ENCODE measurements at places on chromosomes 4 and X.

- no peak for DNase-seq
Observed at GRCh38 chr4:109545401-109545800, 14.6 kb upstream of the MCUB start.

DNA sequence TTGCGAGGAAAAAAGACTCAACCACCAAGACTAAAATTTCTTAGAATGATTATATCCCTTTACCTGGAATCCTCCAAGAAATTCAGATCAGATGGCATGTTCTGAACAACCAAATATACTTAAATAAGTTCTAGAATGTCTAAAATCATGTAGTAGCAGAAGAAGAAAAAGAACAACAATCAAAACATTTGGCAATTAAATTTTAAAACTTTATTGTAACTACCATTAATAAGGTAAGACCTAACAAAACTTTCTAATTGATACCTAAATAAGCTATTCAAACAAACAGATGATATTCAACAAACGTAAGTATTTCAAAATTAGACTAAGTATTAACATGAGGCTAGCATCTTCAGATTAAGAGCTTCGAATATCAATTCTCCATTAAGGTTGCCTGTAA, 4.3 kb downstream of the THOC2 start:
- no peak for DNase-seq

DNA sequence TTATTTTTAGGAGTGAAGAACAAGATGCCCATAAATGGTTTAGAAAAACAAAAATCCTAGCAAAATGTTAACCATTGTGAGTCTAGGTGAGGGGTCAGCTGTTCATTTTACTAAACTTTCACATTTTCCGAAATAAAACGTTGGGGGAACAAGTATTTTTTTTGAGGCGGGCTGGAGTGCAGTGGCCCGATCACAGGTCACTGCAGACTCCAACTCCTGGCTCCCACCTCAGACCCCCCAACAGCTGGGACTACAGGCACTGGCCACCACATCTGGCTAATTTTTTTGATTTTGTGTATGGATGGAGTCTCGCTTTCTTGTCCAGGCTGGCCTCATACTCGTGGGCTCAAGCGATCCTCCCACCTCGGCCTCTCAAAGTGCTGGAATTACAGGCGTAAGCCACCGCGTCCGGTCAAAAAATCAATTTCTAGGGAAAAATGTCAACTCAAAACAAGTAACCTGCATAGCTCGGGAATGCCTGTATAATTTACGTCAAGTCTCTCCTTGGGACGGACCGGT, 742 bp upstream of the TAF1 start:
- no peak for DNase-seq

DNA sequence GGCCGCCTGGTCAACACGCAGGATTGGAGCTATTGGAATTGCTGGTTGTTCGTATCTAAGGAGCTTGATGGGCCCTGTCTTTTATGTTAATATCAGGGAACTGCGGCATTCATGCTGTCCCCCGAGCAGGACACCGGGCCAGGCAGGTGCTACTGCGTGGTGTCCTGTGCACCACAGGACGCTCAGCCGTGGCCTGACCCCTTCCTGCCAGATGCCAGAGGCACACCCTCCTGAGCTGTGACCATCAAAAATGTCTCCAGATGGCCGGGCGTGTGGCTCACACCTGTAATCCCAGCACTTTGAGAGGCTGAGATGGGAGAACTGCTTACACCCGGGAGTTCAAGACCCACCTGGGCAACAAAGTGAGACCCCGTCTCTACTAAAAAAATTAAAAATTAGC, 32.1 kb downstream of the ABLIM2 start:
- no peak for DNase-seq

DNA sequence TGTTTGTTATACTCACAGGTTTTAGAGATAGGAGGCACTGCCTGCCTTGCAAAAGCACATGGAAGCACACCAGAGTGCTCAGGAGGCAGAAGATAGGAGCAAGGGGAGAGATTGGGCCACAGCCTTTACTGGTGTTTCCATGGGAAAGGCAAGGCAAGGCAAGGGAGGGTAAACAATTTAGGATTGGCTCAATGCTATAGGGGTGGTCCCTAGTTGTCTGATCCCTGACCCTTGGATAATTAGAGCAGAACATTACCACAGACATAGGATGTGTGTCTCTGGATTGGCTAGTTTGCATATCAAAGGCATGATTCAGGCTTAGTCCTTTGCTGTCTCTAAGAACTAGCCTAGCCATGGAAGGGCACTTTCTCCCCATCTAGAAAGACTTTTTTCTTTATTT, 36.1 kb downstream of the GRXCR1 start:
- DNase-seq, result no peak

DNA sequence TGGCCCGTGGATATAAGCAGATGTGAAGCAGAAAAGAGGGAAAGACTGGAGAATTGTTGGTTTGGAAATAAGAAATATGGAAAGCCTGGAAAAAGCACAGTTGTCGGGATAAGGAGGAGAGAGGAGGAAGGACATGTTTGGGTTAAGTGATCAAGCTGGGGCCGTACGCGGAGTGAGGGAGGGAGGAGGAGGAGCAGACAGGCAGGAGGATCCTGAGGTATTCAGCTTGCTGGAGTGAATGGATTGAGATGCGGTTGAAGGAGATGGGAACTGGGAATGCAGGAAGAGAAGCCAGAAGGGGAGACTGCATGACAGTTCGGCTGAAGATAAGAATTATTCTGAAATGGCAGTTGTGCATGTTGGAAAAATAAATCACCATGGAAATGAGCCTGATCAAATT, 21.2 kb downstream of the ZFP42 start:
- no peak for DNase-seq

- no peak for DNase-seq
Observed at GRCh38 chrX:154602226-154602625, 16.9 kb downstream of the CTAG1B start.

DNA sequence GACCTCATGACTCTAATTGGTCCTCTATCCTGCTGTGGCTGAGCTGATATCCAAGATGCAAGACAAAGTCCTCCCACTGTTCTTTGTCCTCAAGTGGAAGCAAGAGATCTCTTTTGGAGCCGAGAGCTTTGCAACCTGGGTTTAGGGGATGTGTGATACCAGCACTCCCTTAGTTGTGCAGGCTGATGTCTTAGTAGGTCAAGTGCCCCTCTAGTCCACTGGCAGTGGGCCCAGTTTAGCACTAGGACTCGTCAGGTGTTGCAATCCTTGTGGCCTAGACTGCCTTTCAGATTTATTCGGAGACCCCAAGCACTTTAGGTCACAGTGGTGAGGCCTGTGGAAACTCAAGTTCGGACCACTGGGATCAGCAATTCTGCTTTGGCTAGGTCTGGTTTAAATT, 64.0 kb downstream of the GPRASP3 start:
- DNase-seq, result no peak

DNA sequence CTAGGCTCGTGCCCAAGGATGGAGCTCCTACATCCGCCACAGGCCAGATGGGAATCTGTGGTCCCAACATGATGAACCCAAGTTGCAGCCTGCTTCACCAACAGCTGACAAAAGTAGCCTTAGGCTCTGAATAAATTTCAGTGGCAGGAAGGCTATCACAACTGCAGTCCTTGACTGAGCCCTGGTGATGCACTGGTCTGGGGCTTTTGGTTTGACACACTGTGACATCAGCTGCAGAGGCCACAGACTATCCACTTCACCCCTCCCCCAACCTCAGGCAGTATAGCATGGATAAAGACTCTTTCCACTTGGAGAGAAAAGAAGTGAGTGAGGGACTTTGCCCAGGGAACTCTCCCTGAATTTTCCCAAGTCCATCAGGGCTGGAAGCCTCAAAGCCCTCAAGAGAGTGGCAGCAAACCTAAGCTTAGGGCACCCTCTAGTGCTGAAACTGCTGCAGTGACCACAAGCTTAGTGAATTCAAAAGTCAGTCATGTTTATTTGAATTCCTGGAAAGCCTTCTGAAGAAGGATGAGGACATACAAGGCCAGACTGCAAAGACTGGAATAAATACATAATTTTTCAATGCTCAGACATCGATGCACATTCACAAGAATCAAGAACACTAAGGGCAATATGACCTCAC, 135.0 kb upstream of the TENT5D start:
- no peak for DNase-seq

- DNase-seq, result no peak
Observed at GRCh38 chrX:44731160-44731559, 112.7 kb upstream of the DUSP21 start.

GRCh38 chr4:6221851-6222760, 21.8 kb upstream of the JAKMIP1 start:
- DNase-seq, result no peak

DNA sequence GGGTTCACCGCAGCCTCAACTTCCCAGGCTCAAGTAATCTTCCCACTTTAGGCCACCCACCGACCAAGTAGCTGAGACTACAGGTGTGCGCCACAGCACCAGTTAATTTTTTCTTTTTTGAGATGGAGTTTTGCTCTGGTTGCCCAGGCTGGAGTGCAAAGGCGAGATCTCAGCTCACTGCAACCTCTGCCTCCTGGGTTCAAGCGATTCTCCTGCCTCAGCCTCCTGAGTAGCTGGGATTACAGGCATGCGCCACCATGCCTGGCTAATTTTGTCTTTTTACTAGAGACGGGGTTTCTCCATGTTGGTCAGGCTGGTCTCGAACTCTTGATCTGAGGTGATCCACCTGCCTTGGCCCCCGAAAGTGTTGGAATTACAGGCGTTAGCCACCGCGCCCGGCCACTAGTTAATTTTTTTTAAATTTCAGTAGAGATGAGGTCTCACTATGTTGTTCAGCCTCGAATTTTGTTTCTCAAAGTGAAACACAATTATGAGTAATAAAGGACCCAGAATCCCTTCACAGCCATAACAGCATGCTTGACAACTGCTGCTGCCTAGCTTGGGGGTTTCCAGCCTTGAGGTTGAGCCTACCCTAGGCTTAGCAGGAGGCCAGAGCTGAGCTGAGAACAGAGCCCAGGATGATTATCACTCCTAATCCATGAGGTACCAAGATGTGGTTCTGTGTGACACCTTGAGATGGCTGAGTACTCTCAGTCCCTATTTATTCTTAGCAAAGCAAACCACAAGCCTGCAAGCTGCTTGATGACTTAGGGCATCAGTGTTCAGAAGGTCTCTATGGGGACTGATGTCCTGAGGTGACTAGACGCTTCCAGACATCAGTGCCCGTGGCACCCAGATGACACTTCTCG, 41.6 kb upstream of the NKRF start:
- DNase-seq, result peak; percentile 67

DNA sequence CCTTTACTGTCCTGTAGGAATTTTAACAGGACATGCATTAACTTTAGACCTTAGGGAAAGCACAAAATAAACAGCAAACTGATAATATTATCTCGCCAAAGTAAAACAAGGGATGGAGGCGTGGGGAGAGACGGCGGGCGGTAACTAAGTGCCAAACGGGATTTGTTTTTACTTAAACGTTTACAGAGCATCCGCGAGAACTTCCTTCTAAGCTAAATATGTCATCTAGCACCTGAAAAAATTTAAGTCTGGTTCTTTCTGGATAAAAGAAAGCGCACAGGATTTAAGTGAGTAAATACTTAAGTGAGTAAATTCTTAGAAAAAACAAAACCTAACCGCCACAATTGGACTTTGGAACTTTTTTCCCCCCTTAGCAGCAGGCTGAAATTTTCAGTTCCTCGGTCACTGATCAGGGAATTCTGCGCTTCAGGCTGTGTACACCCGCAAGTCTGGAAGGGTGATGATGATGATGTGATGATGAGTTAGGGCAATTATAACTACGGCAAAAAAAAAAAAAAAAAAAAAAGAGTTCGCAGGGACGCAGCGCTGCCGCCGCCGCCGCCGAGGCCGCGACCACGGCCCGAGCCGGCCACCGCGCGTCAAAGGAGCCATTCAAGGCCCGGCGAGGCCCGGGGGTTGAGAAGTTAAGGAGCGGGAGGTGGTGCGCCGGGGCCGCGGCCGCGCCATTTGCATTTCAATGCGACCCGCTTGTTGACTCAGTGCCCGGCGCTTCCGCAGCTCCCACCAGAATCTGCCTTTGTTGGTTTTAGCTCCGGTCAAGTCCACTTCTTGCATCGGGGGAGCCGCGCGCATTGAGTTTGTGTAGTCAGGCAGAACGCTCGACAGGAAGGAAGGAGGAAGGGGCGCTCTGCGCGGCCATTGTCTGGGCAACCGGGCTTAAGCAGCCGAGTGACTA, 108.8 kb downstream of the SPRY1 start:
- DNase-seq, result peak; percentile 19

- peak; percentile 23 for DNase-seq
Observed at GRCh38 chr4:55184600-55185523, 59.5 kb upstream of the KDR start.

- no peak for DNase-seq
Observed at GRCh38 chr4:139628184-139629012, 37.2 kb upstream of the MGST2 start.

All from activated naive CD4-positive, alpha-beta T cell treated with anti-CD3 and anti-CD28 coated beads, Interleukin-2, amount 50 U/mL, for 16 hours (primary cell).